ENCODE measurements at places on chromosomes 16 and 17.

- DNase-seq: no peak
Observed at GRCh38 chr16:48422537-48422936, 37.3 kb upstream of the SIAH1 start.

DNA sequence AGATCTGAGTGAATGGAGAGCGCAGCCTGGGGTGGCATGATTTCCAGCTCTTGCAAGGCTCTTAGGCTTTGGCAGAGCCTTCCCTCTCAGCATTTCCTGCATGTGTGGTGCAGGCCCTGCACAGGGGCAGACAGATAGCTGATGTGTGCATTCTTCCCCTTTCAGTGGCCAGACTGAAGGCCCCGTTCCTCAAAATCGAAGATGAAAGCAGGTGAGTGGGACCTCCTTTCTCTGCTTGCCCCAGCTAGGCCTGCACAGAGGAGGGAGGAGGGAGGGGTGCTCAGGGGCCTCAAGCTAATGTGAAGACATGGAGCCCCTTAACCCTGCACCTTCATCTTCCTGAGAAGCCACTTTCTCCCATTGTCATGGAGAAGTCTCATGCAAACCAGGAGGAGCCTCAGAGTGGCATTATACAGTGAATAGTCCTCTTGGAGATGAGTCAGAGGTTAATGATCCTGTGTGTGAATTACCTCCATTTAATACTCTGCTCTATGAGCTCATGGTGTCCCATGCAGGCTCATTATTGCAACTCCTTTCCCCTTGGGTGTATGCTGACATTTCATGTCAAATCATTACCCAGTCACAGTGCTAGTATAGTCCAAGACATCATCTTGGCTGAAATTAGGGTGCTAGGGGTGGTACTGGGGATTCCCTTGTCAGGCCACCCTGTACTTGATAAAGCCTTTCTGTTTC, 20.4 kb upstream of the ADAM11 start:
- DNase-seq: no peak

GRCh38 chr17:42055027-42055426, 4.6 kb upstream of the C17orf113 start:
- no peak for DNase-seq

DNA sequence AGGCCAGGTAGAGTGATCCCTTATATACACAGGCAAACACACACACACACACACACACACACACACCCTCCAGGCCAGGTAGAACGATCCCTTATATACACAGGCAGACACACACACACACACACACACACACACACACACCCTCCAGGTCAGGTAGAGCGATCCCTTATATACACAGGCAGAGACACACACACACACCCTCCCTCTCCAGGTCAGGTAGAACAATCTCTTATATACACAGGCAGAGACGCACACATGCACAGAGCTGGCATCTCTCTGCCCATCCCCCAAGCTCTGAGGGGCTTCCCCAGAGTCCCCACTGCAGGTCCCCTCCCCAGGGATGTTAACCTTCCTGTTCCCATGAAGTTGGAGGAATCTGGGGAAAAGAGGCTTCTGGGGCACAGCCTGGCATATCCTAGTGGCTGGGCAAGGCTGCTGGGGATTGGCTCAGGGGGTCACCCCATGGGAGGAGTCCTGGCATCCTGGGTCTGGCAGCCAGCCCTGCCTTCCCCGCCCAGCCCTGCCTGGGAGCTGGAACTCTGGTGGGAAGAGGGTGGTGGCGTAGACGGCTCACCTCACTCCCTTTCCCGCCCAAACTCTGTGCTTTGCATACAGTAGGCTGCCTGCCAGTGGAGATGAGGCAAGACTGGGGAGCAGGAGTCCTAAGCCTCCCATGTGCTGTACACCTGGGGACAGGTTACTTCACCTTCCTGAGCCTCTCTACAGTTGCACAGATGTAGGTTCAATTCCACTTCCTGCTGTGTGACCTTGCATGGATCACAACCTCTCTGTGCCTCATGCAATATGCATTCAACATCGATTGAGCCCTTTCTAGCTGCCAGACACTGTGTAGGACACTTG, 41.8 kb downstream of the TEKT5 start:
- no peak for DNase-seq

GRCh38 chr17:46818929-46819859, 702 bp upstream of the WNT3 start:
- DNase-seq: no peak

DNA sequence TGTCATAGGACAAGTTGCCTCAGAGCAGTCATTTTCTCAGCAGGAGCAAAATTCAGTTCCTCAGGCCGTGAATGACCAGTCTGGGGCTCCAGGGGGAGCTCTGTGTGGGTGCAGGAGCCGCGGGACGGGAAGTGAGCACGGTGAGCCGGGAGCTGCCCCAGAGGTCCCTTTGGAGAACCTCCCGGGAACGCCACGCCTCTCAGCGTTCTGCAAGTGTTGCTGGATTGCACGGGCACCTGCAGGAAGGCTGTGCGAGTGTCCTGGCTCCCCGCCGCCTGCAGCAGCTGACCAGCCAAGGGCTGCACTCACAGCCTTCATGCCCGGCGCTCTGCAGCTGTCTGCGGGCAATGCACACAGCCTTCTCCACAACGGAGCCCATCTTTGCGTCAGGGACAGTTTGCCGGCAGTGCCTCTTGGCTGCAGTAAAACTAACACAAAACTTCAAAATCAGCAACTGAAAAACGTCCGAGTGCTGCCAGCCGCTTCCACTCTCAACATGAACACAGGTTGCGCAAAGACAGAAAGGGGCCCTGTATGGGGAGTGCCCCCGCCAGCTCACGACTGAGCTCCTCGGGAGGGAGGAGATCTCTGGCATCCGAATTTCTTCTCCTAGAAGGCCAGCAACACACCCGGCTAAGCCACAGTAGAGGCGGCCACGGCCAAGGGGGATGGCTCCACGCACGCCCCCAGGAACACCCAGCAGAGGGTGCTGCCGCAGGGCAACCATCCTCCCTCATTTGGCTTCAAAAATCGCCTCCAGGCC, 16.0 kb downstream of the NDUFAF8 start:
- no peak for DNase-seq

DNA sequence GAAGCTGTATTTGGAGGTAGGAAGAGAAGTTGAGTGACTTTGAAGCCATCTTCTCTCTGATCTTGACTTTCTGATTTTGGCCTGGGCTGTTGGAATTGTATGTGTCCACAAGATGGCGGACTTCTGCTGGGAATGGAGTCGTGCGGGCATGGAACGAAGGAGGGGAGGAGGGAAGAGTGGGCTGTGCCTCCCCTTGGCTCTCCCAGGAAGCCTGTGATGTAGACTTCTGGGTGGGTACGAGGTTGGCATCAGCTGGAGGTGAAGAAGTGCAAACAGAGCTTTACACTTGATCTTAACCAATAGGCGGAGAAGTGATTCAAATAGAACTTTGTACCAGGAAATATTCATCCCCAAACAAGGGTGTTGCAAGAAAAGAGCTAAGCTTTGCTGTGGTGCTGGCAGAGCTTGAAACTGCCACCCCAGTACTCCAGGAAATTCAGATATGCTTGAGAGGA, 7.4 kb upstream of the TMEM220 start:
- no peak for DNase-seq

GRCh38 chr16:75089486-75090202, 26.9 kb downstream of the LDHD start:
- DNase-seq: no peak

- DNase-seq: no peak
Observed at GRCh38 chr16:13378151-13378550, 476.8 kb downstream of the SHISA9 start.

- DNase-seq: no peak
Observed at GRCh38 chr16:27642756-27643155, 92.8 kb downstream of the KATNIP start.

GRCh38 chr17:7613769-7614424, 800 bp downstream of the FXR2 start:
- DNase-seq: no peak

DNA sequence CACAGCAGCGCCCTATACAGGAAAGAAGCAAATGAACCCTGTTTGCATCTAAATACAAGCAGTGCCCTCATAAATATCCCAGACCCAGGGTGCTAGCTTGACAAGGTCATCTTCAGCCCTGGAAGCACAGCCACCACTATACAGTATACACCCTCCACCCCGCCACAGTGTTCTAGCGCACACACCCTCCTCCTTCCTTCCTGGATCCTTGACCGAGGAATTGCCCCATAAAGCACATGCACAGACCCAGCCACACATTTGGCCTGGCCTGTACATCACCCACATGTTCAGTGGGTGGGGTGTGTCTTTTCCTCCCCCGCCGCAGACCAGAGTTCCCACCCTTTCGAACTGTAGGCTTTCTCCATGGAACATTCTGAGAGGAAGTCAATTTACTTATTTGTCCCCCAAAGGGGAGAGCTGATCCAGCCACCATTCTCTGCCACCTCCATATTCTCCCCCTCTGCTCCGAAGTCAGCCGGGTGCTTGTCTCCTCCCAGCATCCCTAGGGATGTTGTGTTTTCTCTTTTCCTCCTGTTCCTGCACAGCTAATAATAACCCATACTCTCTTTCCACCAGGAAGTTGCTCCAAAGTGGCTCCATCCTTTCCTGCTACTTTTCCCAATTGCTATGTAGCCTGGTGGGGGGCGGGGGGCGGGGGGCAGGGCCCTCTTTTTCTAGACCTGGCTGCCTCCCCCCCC, 6.6 kb downstream of the ABI3 start:
- no peak for DNase-seq

GRCh38 chr17:42618442-42619150, 9.1 kb downstream of the TUBG1 start:
- no peak for DNase-seq

DNA sequence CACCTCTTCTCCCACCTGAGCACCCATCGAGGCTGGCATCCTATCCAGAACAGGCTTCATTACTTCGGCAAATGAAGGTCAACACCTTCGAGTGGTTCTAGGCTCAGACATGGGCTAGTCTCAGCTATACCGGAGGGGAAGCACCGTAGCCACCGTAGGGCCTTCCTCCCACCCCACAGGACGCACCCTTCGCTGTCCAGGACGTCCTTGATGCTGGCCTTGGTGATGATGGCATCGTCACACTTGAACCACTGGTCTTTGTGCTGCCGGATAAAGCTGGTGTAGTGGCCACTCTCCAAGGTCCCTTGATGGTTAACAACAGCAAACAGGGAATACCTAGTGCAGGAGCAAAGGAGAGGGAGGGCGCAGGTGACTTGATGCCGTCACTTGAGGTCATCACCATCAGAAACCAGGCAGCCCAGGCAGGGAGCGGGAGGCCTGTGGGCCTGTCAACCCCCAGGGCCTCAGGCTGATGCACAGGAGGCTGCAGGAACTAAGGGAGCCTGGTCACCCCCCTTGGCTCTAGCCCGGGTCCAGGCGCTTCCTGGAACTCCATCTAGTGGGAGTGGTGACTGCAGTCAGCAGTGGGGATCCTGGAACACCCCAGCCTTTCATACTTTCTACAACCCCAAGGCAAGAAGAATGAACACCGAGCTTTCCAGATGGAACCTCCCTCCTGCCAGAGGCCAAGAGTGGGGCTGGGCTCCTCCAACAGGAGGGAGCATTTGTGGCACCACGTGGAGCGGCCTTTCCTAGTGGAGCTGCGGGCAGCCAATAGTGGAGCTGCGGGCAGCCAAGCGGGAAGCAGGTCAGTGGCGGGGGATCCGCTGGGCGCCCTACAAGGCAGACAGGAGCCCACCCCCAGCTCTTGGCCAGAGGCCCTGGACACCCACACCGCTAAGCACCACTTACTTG, 38.5 kb downstream of the USP22 start:
- DNase-seq: no peak

GRCh38 chr17:58303971-58304749, 23.4 kb upstream of the MPO start:
- DNase-seq: peak; percentile 39

DNA sequence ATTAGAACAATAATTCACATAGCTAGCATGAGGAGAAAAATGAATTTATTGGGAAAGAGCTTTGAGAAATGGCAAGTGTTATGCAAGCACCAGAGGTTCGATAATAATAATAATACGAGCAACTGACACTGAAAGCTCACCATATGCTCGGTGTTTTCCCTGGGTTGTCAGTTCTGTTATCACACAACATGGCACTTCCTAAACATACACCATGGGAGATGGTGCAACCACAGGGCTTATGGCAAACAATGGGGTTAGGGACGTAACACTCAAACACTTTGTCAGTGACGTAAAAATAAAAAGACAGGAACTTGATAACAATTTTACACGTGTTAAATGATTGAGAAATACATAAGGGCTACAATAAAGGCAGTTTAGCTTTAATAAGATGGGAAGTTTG, 23.7 kb downstream of the OR1D5 start:
- DNase-seq: no peak

- DNase-seq: no peak
Observed at GRCh38 chr17:55421179-55421934, at the start of gene MMD. Gene MMD (minus strand): TSS chr17:55421835. CDS start chr17:55421695, 140 bp downstream.

- no peak for DNase-seq
Observed at GRCh38 chr17:38428112-38428642, at the start of gene ARHGAP23. Gene ARHGAP23 (plus strand): TSS chr17:38428464. CDS start chr17:38428486, 22 bp downstream.

Data from activated gamma-delta T cell treated with anti-CD3 and anti-CD28 coated beads, Interleukin-2, amount 50 U/mL, for 16 hours (primary cell).